ENCODE measurements at places on chromosomes 5 and 9.

DNA sequence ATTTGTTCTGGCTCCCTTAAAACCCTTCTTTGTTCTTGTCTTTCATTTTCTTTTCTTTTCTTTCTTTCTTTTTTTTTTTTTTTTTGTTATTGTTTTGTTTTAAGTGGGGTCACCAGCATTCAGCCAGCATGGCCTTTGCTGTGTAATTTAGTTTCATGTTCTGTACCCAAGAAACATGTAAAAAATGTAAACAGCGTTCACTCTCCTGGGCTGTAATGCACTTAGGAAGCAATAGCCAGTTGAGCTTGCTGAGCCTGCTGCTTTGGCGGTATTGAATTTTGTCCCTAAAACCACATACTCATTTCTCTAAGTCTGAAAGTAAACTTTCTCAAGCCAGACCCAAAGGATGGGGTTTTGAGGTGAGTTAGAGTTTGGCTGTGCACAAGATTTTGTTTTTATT, 158.6 kb downstream of the PAPPA start:
- no peak for DNase-seq

DNA sequence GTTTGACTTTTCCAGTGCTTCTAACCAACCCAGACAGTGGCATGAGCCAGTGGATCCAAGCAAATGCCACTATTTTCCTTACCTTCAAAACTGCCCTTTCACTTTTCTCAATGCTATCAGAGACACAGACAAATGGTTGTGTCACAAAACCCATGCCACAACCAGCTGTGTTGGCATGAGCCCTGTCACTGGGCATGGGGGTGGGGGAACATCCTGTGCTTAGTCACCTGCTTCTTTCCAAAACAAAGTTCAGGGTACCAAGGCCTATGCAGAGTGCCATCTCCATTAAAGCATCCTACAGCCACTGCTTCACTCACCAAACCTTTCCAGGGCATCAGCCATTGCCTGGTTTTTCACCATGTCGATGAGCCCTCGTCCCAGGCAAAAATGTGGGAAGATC, 30.1 kb downstream of the NIPSNAP3B start:
- no peak for DNase-seq

GRCh38 chr5:124512236-124512635, 234.2 kb downstream of the ZNF608 start:
- no peak for DNase-seq

DNA sequence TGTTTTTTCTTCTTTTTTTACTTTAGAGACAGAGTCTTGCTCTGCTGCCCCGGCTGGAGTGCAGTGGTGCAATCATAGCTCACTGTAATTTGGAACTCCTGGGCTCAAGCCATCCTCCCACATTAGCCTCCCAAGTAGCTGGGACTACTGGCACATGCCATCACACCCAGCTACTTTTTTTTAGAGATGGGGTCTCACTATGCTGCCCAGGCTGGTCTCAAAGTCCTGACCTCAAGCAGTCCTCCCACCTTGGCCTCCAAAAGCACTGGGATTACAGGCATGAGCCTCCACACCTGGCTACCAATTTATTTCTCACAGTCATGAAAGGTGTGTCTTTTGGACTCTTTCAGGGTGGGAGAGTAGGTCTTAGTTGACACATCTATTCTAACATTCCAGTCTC, 83.0 kb upstream of the FAM120A start:
- no peak for DNase-seq

GRCh38 chr9:7089406-7090193, 331.8 kb downstream of the KDM4C start:
- peak; percentile 8 for DNase-seq

DNA sequence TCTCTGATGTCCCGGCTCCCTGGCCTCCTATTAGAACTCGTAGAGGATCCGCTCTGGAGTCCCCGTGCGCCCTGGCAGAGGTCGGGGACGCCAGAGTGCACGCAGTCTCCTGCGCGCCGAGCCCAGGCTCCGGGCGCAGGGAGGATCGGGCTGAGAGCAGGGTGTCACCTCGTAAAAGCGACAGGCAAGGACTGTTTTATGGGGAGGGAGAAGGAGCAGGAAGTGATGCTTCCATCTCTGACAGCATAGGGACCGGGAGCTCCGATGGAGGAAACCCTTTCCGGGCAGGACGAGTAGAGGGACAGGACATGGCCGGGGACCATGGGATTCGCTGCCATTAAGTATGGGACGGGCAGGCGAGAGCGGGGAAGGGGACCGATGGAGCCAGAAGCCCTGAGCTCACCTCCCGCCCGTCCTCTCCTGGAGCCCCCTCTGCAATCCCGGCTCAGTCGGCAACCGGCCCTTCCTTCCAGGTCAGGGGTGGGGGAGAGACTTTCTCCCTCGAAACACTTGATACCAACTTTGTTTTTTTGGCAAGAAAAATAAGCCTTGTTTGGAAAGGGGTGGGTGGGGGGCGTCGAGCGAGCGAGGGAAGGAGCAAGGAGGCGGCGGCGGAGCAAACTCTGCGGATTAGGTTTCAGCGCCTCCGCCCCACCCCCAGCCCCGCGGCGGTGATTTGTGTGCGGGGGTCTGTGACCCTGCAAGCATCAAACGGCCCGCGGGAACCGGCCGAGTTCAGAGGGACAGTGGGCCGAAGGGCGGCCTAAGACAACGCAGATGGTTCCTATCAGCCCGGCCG, 12.6 kb downstream of the LMX1B start:
- no peak for DNase-seq

DNA sequence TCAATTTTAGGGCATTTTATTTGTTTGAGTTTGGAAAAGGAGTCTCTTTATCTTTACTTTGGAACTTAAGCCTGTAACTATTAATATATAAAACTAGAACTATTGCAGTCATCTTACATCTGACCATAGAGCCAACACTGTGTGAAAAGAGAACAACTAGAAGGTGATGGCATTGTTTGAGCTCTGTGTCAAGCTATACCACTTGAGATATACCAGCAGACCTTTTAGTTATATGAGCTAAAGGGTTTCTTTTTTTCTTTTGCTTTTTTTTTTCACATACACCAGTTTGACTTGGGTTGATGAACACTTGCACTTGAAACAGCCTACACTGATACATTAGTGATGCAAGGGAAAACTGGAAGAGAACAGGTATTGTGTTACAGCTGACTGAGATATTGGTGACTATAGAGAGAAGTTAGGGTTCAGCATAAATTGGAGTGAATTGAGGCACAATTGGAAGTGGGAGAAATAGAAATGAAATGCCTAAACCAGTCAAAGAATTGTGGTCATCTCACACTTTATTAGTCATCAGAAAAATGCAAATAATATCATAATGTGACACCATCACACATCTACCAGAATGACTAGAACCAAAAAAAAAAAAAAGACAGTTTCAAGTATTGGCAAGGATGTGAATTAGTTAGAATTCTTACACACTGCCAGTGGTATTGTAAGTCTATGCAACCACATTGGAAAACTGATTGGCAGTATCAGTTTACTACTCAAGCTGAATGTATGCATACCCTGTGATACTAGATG, 60.9 kb downstream of the ADRB2 start:
- DNase-seq: no peak

DNA sequence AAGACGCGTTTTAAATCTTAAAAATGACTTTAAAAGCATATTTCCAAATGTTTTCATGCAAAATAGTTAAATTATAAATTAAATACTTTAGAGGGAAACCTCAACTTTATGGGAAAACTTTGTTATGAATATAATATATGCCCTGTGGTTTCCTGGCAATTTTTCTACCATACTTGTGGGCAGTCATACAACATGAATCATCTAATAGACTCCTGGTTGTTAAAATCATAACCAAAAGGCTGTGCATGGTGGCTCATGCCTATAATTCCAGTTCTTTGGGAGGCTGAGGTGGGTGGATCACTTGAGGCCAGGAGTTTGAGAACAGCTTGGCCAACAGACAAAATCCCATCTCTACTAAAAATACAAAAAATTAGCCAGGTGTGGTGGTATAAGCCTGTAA, 18.2 kb downstream of the ATP10B start:
- no peak for DNase-seq

GRCh38 chr9:103681435-103681834, 412.7 kb upstream of the SMC2 start:
- DNase-seq: no peak

DNA sequence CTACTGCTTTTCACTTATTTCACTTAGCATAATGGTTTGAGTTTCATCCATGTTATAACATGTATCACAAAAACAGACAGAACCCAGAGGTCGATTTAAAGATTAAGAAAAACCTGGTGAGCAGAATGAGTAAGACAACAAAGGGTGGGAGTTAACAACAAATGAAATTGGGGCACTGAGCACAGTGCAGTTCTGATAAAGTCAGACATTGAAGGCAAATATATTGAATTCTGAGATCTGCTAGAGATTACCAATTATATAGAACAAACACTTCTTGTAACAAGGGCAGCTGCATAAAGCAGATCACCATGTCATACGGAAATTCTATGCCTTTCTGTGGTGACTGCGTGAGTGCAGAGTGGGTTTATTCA, 517.3 kb upstream of the RORB start:
- DNase-seq: no peak

DNA sequence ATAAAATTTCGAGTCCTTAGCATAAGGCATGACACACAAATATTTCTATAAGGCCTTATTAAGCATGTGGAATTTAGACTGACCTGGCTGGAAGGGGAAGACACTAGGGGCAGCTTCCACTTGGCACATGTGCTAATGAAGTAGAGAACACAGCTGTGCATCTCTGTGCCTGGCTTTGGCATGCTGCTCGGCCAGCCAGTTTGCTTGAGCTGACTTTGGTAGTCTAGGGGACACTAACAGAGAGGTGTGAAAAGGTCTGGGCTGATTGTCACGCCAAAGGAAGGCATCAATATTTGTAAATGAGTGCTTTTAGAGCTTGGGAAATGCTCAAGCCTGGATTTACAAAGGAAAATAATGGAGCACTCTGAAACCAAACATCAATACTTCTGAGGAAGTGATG, 723.7 kb downstream of the PRELID2 start:
- DNase-seq: no peak

GRCh38 chr5:106195679-106196474, 1474.9 kb downstream of the EFNA5 start:
- no peak for DNase-seq

- no peak for DNase-seq
Observed at GRCh38 chr9:12816656-12817101, 41.9 kb downstream of the LURAP1L start.

DNA sequence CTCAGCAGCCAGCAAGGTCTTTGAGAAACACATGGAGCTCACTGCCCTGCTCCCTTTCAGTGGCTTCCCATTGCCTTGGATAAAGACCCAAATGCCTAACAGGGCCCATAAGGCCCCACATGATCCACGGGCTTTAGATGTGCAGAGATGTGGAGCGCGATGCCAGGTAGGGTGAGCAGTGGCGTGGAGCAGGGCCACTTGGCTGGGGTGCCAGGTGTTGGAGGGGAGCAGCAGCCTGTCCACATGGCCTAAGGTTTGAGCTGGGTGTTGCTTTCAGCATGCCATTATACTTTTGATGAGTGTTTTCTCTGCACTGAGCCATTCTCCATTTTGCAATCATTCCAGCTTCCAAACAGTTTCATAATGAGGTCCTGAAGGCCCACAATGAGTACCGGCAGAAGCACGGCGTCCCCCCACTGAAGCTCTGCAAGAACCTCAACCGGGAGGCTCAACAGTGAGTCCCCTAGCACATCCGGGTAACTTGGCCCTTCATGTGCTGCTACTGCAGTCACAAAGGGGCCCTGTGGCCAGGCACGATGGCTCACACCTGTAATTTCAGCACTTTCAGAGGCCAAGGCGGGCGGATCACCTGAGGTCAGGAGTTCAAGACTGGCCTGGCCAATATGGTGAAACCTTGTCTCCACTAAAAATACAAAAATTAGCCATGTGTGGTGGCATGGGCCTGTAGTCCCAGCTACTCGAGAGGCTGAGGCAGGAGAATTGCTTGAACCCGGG, 11.1 kb downstream of the GLIPR2 start:
- DNase-seq: no peak

- DNase-seq: no peak
Observed at GRCh38 chr9:98021306-98022040, 35.1 kb upstream of the NANS start.

- DNase-seq: no peak
Observed at GRCh38 chr5:63923914-63924313, 38.3 kb downstream of the HTR1A start.

GRCh38 chr9:87515006-87515405, 17.3 kb downstream of the DAPK1 start:
- no peak for DNase-seq

DNA sequence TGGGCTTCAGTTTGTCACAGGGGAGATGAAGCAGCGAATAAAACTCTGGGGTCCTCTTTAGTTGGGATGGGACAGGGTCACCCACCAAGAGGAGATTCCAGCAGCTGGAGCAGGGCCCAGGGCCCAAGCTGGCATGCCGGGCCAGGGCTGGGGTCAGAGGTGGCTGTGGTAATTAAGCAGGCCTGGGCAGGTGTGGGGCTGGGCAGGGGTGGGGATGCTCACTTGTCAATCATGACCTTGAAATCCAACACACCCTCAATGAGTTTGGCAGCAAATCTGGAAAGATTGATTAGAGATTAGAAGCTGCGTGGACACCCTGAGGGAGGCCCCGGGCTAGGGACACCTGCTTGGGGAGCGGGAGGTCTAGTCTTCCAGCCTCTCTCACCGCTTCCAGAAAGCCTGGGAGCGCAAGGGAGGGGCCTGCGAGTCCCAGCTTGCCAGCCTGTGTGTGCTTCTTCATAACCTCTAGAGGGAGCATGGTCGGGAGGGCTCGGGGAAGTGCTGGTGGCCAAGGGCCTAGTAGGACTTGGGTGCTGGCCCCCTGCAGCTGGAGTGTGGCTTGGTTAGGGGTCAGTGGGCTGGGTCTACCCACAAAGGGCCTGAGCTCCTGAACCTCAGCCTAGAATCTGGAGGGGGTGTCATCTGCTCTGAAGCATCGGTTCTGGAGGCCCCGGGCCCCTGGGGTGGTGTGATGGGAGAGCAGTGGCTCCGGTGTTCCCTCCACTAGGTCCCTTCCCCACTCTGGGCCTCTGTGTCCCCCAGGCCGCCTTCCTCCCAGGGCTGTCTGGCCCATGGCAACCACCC, 7.6 kb downstream of the CRAT start:
- DNase-seq: no peak

DNA sequence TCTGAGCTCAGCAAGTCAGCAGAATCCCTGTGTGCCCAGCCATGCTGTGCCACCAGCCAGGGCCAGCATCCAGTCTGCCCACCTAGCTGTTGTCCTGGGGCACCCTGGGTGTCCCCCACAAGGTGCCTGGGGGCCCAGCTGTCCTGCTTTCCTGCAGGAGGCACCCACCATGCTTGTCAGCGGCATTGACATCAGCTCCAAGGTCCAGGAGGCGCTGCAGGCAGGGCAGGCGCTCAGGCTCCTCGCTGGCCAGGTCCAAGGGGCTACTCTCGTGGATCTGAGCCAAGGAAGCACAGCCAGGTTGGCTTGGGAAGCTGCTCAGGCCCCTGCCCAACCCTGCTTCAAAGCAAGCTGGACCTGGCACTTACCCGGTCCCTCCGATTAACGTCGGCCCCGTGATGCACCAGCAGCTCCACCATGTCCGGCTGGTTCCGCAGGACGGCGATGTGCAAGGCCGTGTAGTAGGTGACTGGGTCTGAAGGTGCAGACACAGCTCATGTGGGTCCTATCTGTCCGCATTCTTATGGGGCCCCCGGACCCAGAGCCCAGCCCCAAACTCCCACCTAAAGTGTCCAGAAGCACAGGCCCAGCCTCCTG, 2.8 kb downstream of the ASB6 start:
- DNase-seq: no peak

- DNase-seq: no peak
Observed at GRCh38 chr5:32461441-32462120, 17.0 kb upstream of the ZFR start.

GRCh38 chr5:151733358-151734063, 24.9 kb downstream of the ATOX1 start:
- DNase-seq: no peak

All from stimulated activated naive B cell treated with anti-CD40 and anti-IgM and Interleukin-4, amounts not matched to agents 10 μg/mL and 1 μg/mL and 100 μg/mL, for 72 hours (primary cell).